SJSA1 (cell line): ENCODE measurements at places on chromosomes 2 and 18.
A peak's percentile ranks its signal among the peaks of the same experiment; 100 is the strongest.

GRCh38 chr18:43547456-43547855 is 270.2 kb upstream of the SYT4 start:
- H3K27ac ChIP-seq = no peak overlapping the region
- H3K36me3 ChIP-seq = no peaks in the 10 kb centered on the region
- no peaks in the 10 kb centered on the region for H3K27me3 ChIP-seq
- no peak overlapping the region for H3K4me3 ChIP-seq
- no peak for DNase-seq

GRCh38 chr2:18927525-18928232 is 338.3 kb upstream of the NT5C1B start:
- no peak overlapping the region for H3K27ac ChIP-seq
- DNase-seq = no peak

DNA sequence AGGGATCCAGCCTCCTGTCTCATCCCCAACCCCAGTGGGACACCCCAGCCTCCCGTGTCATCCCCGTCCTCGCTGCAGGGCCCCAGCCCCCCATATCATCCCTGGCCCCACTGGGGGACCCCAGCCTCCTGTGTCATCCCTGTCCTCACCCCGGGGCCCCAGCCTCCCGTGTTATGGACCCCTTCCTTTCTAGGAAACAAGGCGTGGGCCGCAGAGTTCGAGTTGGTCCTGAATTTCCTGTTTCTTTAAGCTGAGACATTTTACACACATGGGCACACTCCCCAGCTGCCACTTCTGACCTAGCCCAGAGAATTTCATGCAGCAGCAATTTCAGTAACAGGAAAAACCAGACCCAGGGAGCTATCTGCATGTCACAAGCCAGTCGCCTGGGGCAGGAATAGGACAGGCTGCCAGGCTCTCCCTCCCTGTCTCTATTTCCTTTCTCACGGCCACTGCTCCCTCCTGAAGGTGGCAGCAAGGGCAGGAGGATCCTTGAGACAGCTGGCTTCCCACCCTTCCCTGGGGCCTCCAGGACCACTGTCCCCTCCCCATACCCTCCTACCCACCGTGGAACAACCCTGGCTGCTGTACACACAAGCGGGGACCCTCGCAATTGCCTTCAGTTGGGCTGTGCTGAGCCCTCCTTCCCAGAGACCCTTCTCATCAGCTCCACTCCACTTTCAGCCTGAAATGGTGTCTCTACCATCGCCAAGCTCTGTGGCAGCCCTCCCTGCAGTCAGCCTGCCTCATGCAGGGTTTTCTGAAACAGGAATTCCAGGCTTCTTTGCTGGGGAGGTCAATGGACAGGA is 141.9 kb upstream of the ID2 start:
- no peak for DNase-seq
- no peak overlapping the region for H3K27ac ChIP-seq
- no peaks in the 10 kb centered on the region for H3K27me3 ChIP-seq
- no peaks in the 10 kb centered on the region for H3K36me3 ChIP-seq
- peaks cover 20% of the 10 kb centered on the region for H3K4me1 ChIP-seq
- no peak overlapping the region for H3K4me3 ChIP-seq

DNA sequence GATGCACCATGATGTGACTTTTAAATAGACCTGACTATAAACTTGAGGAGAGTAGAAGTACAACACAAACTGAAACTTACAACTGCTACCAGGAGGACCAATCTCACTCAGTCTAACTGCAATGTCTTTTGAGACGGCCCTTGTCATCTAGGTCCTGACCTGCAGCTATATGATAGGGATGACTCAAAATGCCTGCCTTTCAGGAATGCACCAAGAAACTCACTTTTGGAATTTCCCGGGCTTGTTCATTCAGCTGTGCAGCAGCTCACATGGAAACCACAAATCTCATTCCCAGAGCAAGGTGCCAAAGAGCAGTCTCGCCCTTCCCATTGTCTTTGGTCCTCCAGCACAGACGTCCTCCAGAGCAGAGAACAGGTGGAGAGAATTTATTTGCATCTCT is 113.7 kb downstream of the SPOPL start:
- H3K4me1 ChIP-seq = no peaks in the 10 kb centered on the region
- H3K36me3 ChIP-seq = no peaks in the 10 kb centered on the region
- no peak overlapping the region for H3K4me3 ChIP-seq
- no peaks in the 10 kb centered on the region for H3K27me3 ChIP-seq
- DNase-seq = no peak

DNA sequence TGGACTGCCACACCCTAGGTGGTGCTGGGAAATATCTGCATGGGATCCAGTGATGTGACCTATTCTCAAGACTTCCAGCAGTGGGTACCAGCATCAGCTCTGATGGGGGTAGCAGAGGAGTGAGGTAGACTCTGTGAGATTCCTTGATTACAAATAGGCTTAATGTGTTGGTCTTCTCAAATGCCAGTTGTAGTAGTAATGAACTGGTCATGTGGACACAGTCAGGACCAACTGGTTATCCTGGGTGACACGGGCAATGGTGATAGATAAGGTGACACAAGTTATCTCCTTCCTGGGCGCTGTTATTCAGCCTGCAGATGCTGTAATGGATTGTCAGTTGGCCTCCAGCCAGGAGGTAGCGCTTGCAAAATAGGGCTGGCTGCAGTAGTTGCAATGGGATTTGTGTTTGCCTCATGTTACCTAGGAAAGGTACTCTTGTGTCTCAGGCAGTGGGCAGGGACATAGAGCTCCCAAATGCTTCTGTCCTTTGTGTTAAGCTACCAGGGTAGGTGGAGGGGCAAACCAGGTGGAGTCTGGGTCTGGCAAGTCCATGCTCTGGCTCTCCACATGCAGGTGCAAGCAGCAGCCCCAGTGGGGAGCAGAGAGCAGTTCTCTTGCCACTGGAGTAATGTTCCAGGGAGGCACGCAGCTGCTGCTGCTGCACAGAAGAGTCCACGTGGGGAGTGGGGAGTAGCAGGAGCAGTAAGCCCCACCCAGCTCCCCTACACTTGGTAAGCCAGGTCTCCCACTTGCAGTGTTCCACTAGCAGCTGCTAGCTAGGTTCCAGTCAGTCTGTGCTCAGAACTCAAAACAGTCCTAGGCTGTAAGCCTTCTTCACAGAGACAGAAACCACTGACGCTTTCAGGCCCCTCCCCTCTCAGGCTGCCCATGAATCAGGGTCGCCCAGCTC is 505.4 kb upstream of the DDX18 start:
- no peaks in the 10 kb centered on the region for H3K4me1 ChIP-seq
- H3K4me3 ChIP-seq = no peak overlapping the region
- H3K27ac ChIP-seq = no peak overlapping the region
- no peaks in the 10 kb centered on the region for H3K27me3 ChIP-seq

DNA sequence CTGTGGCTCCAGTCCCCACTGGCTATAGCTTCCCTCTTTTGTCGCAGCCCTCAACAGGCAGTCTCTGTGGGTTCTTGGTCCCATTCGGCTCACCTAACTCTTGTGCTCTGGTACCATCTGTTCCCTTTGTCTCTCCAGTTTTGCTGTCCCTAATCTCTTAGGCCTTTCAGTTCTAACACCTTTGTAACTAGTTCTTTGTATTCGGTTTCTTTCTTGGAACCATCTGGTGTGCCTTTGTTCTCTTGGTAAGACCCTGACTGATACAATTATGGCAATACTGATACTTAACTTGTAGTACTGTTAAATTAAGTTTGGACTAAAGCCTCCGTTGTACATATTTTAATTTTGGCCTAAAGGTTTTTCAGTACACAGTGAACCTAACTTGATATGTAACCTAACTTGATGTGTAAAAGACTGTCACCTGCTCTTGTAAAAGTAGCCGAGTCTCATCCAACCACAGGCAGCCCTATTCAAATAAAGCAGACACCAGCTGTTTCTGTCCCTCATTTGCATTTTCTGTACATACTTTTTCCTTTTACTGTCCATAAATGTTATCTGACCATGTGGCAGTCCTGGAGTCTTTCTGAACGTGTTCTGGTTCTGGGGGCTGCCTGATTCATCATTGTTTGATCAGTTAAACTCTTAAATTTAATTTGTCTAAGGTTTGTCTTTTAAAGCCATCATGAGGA is 4.8 kb upstream of the MRPL44 start:
- peaks cover 2% of the 10 kb centered on the region for H3K36me3 ChIP-seq
- no peaks in the 10 kb centered on the region for H3K27me3 ChIP-seq
- 0 out of 2 replicates have a peak, but pooled peaks cover 4% of the 10 kb centered on the region for H3K4me1 ChIP-seq
- no peak overlapping the region for H3K4me3 ChIP-seq

DNA sequence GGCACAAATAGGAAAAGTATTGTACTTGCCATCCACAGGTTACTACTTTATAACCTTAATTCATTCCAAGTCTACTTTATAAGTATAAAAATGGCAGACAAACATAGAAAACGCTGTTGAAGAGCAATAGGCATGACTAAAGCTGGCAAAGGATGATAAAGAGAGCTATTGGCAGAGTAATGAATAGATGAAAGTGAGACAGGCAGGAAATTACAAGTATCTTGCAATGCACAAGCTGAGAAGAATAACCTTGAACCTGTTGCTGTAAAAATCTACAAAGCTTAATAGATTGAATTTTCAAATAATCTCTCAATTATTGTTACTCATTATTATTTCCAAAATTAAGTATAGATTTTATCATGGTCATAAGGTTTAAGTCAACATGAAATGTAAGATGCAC is 8.8 kb downstream of the PELI1 start:
- H3K4me3 ChIP-seq = no peak overlapping the region
- H3K36me3 ChIP-seq = no peaks in the 10 kb centered on the region
- H3K27me3 ChIP-seq = no peaks in the 10 kb centered on the region
- peaks cover 10% of the 10 kb centered on the region; the same call in 1 of the 2 replicates for H3K4me1 ChIP-seq
- no peak for DNase-seq

DNA sequence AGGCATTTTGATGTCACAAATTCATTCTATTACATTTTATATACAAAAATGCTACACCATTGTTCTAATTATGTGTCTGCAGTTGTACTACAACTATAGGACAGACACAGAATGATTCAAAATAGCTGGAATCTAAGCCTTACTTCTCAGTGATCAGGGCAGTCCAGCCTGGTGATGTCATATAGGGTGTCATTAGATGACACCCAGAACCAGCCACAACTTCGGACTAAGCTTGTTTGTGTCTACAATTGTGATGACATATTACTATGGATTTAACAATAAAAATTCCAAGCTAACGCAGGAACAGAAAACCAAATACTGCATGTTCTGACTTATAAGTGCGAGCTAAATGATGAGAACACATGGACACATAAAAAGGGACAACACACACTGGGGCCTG is 31.0 kb downstream of the M1AP start:
- no peaks in the 10 kb centered on the region for H3K4me1 ChIP-seq
- no peak for DNase-seq
- H3K27ac ChIP-seq = no peak overlapping the region
- no peak overlapping the region for H3K4me3 ChIP-seq
- peaks cover 52% of the 10 kb centered on the region for H3K27me3 ChIP-seq
- no peaks in the 10 kb centered on the region for H3K36me3 ChIP-seq

- no peak for DNase-seq
- H3K4me3 ChIP-seq = no peak overlapping the region
- peaks cover 6% of the 10 kb centered on the region; the same call in 1 of the 2 replicates for H3K27me3 ChIP-seq
- no peak overlapping the region for H3K27ac ChIP-seq
- H3K4me1 ChIP-seq = no peaks in the 10 kb centered on the region
- H3K36me3 ChIP-seq = no peaks in the 10 kb centered on the region
Measured at GRCh38 chr18:49968644-49969309, 155.4 kb upstream of the ACAA2 start.

DNA sequence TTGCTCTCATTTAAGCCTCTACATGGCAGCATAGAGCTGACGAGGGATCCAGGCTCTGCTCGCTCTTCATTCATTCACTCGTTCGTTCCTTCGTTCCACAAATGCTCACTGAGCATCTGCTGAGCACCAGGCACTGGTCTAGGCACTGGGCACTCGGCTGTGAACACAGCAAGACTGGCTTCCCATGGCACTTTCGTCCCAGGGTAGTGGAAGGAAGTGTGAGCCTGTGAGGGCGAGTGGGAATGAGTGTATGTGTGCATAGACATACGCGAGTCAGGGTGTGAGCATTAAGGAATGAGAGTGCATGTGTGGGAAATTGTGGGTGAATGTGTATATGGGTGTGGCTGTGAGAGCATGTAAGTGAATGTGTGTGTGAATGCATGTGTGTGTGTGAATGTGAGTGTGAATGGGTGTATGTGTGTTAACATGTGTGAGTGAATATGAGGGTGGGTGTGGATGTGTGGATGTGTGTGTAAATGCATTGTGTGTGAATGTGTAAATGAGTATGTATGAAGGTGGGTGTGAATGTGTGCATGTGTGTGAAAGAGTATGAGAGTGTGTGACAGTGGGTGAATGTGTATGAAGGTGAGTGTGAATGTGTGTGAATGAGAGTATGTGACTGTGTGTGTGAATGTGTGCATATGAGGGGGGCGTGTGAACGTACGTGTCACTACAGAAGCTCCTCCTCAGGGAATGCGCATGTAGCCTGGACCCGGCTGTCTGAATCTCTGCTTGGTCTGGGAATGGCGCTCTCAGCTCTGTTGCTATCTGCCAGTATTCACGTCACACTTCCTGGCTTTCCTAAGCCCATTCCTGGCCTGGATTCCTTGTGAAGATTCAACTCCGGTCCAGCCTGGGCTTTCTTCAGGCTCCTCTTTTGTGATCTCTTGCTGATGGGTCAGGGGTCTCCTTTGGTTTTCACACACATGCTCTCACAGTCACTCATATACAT is 28.8 kb downstream of the SNORC start:
- no peaks in the 10 kb centered on the region for H3K27me3 ChIP-seq
- H3K27ac ChIP-seq = no peak overlapping the region
- peak; percentile 36 for DNase-seq

GRCh38 chr2:222982010-222982908 is 69.7 kb upstream of the KCNE4 start:
- no peak for DNase-seq
- no peaks in the 10 kb centered on the region for H3K27me3 ChIP-seq
- no peak overlapping the region for H3K4me3 ChIP-seq
- H3K27ac ChIP-seq = no peak overlapping the region
- H3K36me3 ChIP-seq = no peaks in the 10 kb centered on the region

GRCh38 chr2:109609352-109610024 is 4.3 kb downstream of the SEPTIN10 start:
- peak; percentile 61 for DNase-seq
- peak overlapping the region; percentile 28 for H3K4me3 ChIP-seq
- H3K27me3 ChIP-seq = no peaks in the 10 kb centered on the region
- peaks cover 22% of the 10 kb centered on the region for H3K36me3 ChIP-seq
- H3K27ac ChIP-seq = peak overlapping the region; percentile 85
- H3K4me1 ChIP-seq = peaks cover 76% of the 10 kb centered on the region

DNA sequence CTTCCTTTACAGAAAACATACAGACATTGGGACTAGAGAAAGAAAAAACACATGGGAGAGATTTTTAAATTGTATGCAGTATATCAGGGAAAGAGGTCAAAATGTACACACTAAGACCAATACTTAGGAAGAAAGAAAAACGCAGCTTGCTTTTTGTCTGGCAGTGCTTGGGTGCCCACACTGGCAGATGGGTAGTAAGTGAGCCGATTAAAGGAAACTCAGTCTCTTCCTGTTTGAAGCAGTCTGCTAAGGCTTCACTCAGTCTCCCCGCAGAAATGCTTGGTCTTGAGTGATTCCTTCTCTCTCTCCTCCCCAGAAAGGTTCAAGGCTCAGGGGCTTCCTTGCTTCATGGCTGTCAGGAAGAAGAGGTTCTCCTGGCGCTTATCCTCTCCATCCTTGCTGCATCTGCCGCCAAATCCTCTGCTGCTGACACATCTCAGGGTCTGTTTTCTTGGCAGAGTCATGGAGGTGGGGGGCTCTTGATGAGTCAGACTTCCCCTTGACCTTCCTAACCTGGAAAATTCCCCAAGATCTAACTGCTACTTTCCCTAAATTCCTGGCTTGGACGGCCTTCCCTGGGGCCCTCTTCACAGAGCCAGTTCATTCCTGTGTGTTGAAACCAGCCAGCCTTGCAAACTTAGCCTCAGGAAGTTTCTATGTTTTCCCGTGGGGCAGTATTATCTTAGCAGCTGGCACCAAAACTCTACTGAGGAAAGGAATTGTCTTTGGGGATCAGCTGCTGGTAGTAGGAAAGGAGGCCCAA is 10.5 kb upstream of the TMSB10 start:
- peaks cover 42% of the 10 kb centered on the region for H3K4me1 ChIP-seq
- H3K4me3 ChIP-seq = no peak overlapping the region
- H3K36me3 ChIP-seq = no peaks in the 10 kb centered on the region
- H3K27me3 ChIP-seq = no peaks in the 10 kb centered on the region
- DNase-seq = no peak
